GM12865 (cell line): ENCODE measurements at places on chromosomes 2 and 18.

GRCh38 chr2:112627060-112628040, 18.4 kb upstream of the SLC20A1 start:
- DNase-seq, result no peak

GRCh38 chr2:16104949-16105668, 164.8 kb downstream of the MYCN start:
- DNase-seq, result no peak

- no peak for DNase-seq
These were observed 349.9 kb downstream of the CTNNA2 start for GRCh38 chr2:79862756-79863155.

DNA sequence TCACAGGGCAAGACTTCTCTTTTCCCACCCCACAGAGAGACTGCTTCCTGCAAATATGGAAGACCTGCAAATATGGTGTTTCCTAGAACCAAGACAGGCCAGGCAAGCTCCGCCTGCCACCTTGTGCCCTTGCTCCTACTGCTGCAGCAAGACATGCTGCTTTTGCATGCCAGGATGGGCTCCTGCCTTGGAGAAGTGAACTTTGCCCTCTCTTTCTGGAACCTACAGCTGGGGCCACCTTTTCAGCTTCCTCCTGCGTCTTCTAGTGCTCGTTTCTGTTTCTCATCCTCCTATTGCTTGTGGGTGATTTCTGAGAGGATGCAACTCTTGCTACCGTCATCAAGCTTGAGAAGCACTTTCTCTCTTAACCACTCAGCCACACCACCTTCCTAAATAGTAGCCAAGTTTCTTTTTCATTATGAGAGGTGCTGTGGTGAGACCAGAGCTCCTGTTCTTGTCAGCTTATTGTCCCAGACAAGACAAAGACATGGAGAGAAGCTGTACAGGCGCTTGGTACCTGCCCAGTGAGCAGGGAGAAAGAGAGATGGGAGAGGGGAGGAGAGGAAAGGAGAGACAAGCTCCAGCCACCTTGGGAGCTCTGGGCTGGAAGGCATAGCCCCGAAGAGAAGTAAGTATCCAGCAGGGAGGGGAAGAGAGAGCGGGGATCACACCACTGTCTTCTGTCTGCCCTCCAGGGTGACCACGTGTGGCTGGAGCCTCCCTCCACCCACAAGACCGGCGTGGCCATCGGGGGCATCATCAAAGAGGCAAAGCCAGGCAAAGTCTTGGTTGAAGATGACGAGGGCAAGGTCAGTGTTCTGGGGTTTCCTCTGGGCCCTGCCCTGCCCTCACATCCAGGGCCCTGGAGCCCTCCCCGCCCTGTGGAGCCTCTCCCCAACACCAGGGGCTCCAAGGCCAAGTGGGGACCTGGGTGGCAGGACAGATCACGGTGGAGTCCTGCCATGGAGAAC, 28.3 kb downstream of the MYO7B start:
- DNase-seq, result peak; percentile 93

GRCh38 chr2:236171680-236172254, 3.6 kb upstream of the GBX2 start:
- DNase-seq, result no peak

DNA sequence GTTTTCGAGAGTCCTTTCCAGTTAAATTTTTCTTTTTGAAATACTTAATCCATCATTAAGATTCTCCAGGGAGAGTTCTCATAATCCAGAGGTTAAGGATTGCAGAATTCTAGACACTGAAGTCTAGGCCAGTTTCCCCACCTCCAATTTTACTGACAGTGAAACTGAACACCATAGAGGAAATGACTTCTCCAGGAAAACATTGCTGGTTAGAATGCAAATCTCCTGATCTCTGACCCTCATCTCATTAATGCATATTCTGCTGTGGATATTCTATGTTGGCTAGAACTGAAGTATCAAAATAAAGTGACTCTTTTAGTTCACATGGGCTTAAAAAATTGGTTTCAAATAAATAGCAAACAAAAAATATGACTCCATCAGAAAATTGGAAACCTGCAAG, 105.8 kb upstream of the UGP2 start:
- DNase-seq, result no peak

DNA sequence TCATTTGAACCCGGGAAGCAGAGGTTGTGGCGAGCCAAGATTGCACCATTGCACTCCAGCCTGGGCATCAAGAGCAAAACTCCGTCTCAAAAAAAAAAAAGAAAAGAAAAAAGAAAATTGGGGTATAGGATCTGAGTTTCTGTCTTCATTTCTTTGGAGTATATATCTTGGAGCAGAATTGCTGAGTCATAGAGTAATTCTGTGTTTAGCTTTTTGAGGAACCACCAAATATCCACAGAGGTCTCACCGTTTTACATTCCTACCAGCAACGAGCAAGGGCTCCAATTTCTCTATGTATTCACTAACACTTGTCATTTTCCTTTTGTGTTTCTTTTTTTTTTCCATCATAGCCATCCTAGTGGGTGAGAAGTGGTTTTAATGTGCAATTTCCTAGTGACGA, 87.6 kb upstream of the TEX51 start:
- no peak for DNase-seq

- no peak for DNase-seq
These were observed 15.9 kb downstream of the TWIST2 start for GRCh38 chr2:238863749-238864206.

- DNase-seq, result peak; percentile 85
These were observed at the start of gene TYMS for GRCh38 chr18:657311-658000. Gene TYMS (plus strand): TSS chr18:657653. CDS start chr18:657743, 90 bp downstream.

- no peak for DNase-seq
These were observed 1.8 kb downstream of the ZEB2 start for GRCh38 chr2:144517866-144518747.

DNA sequence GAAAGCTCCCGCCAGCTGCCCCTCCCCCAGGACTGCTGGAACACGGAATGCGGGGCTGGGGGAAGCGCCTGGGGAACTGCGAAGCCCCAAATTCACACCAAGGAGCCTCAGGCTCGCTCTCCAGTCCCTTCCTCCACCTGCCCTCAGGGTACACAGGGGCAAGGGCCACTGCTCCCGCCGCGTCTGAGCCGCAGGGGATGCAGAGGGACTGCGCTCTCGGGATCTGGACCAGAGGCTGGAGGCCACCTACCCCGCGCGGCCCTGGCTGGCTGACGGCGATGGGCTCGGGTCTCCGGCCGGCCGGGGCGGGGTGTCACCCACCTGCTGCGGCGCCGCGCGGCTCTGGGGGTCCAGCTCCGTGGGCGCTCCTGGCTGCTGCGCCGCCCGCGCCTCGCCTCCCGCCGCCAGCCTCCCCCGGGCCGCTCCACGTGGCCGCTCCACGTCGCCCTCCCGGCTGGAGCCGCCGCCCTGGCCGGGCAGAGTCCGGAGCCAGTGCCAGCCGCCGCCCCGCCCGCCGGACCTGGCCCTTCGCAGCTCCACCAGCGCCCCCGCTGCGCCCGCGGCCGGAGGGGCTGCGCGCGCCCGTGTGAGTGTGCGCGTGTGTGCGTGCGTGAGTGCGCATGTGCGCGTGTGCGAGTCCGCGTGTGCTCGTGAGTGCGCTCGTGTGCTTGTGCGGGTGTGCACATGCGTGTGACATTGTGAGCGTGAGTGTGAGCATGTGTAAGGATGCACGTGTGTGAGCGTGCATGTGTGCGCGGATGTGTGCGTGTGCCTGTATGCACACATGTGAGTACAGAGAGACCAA, at the start of gene CGREF1:
Gene CGREF1 (minus strand): TSS at position 604 of the 805 bp plus-strand sequence. CDS start 14,762 bp downstream, outside the sequence.
- DNase-seq, result peak; percentile 34

DNA sequence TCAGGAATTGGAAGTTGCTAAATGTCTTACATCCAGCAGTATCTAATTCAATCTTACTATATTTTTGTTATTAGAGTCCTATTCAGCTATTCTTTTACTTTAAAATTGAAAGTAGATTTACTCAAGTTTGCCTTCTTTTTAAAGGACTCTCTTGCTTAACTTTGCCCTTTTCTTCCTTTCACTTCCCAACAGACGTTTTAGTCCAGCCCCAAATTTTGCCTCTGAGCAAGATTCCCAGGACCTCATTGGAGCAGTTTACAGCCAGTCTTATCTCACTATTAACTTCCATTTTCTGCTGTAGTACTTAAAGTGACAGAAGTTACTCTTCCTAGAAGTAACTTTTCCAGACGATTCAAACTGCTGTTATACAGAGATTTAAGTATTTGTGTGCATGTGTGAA, 1.7 kb upstream of the PRKD3 start:
- no peak for DNase-seq

GRCh38 chr2:127511917-127512316, 14.4 kb downstream of the IWS1 start:
- DNase-seq, result no peak

DNA sequence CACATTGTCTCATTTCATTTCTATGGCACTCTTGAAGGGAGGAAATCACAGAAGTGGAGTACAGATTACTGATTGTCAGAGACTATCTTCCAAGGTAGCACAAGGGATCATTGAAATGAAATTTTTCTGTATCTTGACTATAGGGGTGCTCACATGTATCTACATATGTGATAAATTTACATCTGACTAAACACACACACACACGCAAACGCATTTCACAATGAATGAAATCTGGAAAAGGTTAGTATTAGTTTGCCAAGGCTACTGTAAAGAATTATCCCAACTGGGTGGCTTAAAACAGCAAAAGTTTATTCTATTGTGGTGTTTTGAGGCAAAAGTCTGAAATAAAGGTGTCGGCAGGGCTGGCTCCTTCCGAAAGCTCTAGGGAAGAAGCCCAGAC, 144.6 kb downstream of the SH3BP4 start:
- DNase-seq, result no peak
